ENCODE measurements at places on chromosomes 7 and 10.
A peak's percentile ranks its signal among the peaks of the same experiment; 100 is the strongest.

- peak; percentile 52 for DNase-seq
These were observed 54.2 kb upstream of the FHIP2A start for GRCh38 chr10:114767101-114767985.

- DNase-seq = no peak
These were observed 176.3 kb upstream of the ZNF32 start for GRCh38 chr10:43824934-43825333.

DNA sequence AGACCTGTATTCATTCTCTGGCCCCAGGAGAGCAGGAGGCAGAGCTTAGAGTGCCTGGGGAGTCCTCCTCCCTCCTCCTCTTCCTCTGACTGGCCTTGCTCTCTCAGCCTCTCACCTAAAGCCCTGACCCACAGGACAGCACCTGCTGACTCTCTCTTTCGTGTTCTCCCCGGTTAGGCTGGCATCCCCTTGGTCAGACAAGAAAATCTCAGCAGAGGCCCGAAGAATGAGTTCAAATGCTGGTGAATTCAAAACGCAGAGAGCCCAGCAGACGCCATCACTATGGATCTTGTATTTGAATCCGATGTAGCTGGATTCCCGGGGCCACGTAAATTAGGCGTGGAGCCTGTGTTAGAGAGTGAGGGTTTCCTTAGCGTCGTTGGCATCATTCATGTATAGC lies 255.3 kb downstream of the KLF6 start:
- no peak for DNase-seq

DNA sequence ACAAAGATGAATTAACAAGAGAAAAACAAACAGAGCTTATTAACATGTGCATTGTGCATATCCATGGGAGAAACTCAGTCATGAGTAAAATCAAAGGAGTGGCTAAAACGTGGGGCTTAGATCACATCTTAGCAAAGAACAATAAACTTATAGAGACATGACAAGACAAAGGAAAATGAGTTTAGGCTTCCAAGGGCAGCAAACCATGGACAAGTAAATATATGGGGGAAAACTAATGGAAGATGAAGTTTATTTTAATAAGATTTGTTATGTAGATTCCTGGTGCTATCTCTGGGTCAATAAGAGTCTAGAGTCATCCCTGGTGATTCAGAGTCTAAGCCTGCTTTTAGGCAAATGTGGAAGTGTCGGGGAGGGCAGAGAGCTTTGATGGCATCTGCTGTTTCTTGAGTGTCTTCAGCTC lies 87.2 kb upstream of the PLPP4 start:
- DNase-seq = no peak

- DNase-seq = no peak
These were observed 11.3 kb downstream of the KCNIP2 start for GRCh38 chr10:101832325-101832771.

- DNase-seq = no peak
These were observed 336.6 kb downstream of the HPSE2 start for GRCh38 chr10:98899018-98899417.

DNA sequence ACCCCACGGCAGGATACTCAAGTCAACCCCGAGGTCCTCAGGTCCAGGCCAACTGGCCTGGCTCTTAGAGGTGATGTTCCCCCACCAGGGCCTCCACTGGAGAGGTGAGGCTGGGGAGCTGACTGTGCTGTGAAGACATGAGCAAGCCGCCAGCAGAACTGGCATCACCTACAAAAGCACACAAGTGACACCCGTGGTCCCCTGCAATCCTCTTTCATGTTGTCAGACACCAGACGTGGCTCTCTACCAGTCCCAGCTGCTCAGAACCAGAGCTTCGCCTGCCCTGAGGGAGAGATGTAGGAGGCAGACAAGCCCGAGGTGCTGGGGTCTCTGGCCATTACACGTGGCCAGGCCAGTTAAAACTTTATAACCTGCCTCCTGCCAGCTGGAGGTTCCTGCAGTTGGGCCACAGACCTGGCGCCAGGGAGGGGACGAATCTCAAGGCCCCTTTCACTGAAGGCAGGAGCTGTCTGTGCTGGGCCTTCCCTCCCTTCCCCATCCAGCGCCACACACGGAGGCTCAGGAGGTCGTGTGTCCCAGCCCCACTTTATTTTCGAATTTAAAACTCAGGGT lies 2.2 kb downstream of the COMTD1 start:
- DNase-seq = peak; percentile 23

DNA sequence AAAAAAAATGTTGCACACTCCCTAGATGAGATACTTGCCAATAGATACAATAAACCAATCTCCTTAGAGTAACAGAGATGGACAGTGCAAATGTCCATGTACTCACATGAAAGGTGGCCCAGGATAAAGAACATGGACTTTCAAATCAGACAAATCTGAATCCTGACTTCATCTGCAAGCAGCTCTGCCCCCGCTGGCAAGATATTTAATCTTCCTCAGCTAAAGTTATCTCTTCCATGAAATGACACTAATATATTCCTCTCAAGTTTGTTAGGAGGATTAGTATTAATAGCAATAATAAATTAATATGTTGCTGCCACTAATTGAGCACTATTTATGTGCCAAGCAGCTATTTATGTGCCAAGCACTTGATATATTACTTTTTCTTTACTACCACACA lies 148.6 kb upstream of the YAE1 start:
- no peak for DNase-seq

DNA sequence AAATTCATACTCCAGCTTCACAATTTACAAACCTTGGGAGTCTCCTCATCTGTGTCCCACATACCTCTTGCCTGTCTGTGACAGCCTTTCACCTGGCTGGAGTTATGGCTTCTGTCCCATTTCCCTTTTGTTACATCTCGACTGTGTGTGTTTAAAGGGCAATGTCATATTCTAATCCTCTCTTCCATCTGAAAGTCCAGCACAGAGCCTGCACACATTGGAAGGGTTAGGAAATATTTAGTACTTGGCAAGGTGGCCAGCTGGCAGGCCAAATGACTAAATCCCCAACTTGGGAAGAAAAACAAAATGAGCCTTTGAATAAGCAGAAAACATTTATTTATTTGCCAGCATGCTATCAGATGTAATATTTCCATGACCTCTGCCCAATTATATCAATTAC lies 120.1 kb upstream of the STK17A start:
- DNase-seq = peak; percentile 68

DNA sequence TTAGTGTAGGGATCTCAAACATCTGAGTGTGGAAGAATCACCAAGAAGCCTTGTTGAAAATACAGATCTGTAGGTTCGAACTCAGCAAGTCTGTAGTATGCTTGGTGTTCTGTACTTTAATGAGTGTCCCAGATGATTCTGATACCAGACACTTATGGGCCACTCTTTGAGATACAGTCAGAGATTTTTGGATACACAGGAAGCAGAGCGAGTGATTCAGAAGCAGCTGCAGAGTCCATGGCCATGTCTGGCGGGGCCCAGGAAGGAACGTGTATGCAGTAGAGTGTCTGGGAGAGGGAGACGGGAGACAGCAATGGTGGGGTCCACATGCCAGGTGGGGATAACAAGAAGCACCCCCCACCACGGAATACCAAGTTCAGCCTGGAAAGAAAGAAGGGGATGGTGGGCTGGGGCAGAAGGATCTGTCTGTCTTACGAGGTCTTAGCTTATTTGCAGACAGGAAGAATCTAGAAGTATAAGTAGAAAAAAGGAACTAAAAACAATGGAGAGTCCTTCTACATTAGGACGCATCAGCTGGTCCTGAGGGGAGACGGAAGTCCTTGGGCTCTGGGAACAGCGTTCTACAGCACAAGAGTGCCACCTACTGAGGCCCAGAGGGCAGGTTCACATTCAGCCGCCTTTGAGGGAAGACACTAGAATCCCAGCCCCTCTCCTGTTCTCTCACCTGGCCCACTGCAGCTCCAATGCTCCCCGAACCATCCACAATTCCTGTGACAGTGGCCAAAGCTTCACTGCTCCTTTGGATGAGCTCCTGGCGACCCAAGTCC lies 55.4 kb downstream of the SLC37A3 start:
- peak; percentile 25 for DNase-seq

- DNase-seq = no peak
These were observed 32.1 kb downstream of the CELF2 start for GRCh38 chr10:11049806-11050205.

- no peak for DNase-seq
These were observed 14.8 kb upstream of the ANKRD1 start for GRCh38 chr10:90935581-90936275.

DNA sequence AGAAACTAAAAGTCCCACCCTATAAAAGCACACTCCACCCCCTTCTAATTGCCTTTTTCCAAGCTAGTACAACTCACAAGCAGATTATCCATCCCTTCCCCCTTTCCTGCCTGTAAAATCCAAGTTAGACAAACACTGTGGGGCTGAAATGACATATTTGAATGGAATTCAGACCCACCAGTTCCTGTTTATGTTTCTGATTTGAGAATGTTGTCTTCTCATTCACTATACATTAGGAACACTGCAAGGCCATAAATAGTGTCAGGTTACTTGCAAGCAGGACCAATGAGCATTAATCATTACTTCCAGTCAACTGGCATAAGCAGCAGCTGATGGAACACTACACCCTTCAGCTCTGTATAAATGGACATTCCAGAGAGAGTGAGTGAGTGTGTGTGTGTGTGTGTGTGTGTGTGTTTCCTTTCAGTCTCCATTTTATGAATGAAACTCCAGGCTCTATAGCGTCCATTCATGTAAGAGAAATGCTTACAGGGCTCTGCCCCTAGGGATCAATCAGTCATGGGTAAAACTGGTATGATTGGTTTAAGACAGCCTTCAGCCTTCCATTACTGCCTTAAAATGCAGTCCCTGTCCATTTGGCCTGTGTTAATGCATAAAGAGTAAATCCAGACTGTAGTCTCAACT lies 69.3 kb downstream of the ETV1 start:
- DNase-seq = peak; percentile 96

DNA sequence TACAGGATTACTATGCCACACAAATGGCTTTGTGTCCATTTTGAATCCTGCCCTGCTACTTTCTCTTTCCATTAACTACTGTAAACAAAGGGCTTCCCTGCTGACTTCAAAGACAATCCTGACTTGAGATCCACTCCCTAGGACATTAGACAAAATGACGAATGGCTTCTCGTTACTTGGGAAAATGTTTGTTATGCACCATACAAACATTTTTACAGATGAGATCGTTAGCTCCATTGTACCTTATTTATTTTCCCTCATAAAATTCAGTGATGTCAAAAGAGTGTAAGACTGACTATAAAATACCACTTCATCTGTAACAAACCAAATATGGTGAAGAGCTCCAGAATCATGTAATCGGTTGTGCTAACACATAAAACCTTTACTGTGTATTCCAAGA lies 121.8 kb downstream of the CD36 start:
- DNase-seq = no peak

DNA sequence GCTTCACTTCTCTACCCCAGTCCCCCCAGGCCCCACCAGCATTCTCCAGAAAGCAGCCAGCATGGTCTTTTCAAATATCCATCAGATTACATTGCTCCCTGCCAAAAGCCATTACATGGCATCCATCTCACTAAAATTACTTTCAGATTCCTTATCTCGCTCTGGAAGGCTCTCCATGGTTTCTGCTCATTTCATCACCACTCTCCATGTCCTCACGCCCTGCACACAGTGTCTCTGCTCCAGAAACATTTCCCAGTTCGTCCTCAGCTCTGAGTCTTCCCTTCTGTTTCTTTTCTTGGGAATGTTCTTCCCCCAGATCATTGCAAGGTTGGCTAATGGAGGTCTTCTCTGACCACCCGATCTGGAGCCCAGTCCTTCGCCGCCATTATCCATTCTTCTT lies 499.1 kb downstream of the KCNMA1 start:
- no peak for DNase-seq

GRCh38 chr7:126659124-126659523 lies 593.6 kb downstream of the GRM8 start:
- no peak for DNase-seq

- DNase-seq = peak; percentile 88
These were observed 32.2 kb upstream of the COL13A1 start for GRCh38 chr10:69769395-69769992.

- no peak for DNase-seq
These were observed 51.2 kb downstream of the SP8 start for GRCh38 chr7:20735346-20736065.

GRCh38 chr7:98249106-98249505 lies 2.9 kb downstream of the TECPR1 start:
- DNase-seq = no peak

DNA sequence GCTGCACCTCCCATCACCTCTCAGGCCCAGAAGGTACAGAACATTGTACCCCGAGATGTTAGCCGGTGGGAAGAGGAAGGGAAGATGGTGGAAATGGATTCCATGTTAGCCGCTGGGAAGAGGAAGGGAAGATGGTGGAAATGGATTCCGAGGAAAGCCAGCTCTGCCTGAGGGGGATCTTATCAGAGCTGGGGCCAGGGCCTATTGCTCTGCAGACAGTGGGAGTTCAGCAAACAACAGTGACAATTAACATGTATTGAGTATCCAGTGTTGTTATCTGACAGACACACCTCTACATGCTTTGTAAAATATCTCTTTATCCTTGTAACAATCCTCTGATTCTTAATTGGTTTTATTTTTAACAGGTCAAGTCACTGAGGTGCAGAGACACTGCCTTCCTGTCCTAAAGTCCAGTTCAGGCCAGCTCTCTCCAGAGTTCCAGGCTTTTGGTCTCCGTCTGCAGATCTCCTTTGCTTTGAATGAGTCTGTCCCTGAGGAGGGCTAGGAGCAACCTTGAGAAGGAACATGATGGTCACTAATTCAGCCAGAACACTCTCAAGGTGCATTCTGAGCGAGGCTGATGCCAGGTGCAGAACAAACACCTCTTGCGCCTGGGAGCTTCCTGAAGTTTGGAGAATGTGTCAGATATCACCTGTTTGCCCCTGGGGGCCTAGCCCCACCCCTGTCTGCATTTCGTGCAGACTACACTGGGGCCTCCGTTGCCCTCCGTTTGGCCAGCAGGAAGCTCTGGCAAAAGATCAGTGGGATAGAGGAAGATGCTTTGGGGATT lies 82.4 kb upstream of the PODXL start:
- DNase-seq = no peak

- no peak for DNase-seq
These were observed 456.4 kb downstream of the PLXDC2 start for GRCh38 chr10:20272608-20273007.

- DNase-seq = peak; percentile 15
These were observed 319.0 kb upstream of the NPSR1 start for GRCh38 chr7:34338961-34339526.

DNA sequence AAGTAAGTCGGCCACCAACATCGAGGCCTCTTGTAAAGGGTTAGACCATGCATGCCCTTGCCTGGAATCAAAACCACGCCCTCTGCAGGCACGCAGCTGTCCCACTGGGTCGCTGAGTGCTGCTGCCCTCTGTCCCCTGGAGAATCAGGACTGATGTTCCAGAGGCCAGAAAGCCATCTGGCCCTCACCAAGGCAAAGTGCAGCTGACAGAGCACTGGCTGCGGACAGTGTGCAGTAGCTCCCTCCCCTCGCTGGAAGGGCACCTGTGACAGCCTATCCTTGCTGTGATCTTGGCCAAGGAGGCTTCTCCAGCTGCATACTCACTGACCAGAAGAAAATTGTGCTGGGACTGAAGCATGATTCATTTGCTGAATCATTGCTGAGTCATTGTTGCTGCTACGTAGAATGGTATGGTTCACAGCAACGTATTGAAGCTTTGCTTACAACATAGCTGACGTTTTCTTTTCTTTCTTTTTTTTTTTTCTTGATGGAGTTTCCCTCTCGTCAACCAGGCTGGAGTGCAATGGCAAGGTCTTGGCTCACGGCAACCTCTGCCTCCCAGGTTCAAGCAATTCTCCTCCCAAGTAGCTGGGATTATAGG lies 30.4 kb downstream of the DDC start:
- peak; percentile 96 for DNase-seq
